PC-9 (cell line): ENCODE measurements at places on chromosomes 16 and 17. TPM values are rescaled to one million over a fixed set of nuclear protein-coding genes. Genes with fewer than 3 reads are reported as not detected.
A peak's percentile ranks its signal among the peaks of the same experiment; 100 is the strongest.

- no peaks in the 10 kb centered on the region for H3K36me3 ChIP-seq
- H3K4me1 ChIP-seq = peaks cover 7% of the 10 kb centered on the region
- DNase-seq = peak; percentile 55
- no peaks in the 10 kb centered on the region for H3K27me3 ChIP-seq
- peak overlapping the region; percentile 20; the same call in 1 of the 2 replicates for H3K27ac ChIP-seq
These were observed 367 bp downstream of the MGRN1 start for GRCh38 chr16:4624827-4625559.

GRCh38 chr16:85522842-85523601 lies 90.1 kb upstream of the GSE1 start:
- H3K27me3 ChIP-seq = no peaks in the 10 kb centered on the region
- peak overlapping the region; percentile 89 for H3K27ac ChIP-seq

DNA sequence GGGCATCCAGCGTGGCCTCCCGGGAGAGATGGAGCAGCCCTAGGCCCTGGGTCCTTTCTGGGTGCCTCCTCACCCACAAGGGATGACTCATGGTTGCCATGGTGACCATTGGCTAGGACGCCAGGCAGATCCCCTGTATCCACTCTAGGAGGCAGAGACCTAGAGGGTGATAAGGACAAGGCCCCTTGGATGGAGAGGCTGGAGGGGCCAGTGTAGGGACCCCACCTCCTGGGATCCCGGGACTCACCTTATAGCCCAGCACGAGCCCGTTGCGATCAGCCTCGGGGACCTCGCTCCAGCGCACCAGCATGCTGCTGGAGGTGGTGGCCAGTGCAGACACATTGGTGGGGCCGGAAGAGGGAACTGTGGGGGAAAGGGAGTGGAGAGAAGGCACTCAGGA lies 82.2 kb upstream of the CDC42EP4 start:
- DNase-seq = no peak
- H3K36me3 ChIP-seq = no peaks in the 10 kb centered on the region
- no peaks in the 10 kb centered on the region for H3K4me1 ChIP-seq
- H3K27ac ChIP-seq = no peak overlapping the region
- no peak overlapping the region for H3K4me3 ChIP-seq

DNA sequence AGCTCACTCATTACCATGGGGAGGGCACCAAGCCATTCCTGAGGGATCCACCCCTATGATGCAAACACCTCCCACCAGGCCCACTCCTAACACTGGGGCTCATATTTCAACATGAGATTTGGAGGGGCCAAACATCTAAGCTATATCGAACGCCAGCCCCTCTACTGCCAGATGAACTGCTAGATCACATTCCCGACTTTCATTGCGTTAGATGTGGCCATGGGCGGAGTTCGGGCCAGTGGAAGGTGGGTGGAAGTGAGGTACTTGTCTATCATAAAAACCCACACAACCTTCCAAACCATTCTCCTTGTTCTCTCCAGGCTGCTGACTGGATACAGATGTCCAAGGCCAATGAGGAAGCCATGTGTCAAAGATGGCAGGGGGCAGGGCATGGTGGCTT lies 27.0 kb upstream of the ANKRD40CL start:
- H3K36me3 ChIP-seq = no peaks in the 10 kb centered on the region
- no peak for DNase-seq
- H3K4me3 ChIP-seq = no peak overlapping the region

LIMD2 gene
- 1.6 and 2.7 TPM in 2 replicates for total RNA-seq

CACNA1H gene
- 0.08 TPM in 1 of 2 replicates, not detected in the other for total RNA-seq

- peaks cover 11% of the 10 kb centered on the region for H3K4me1 ChIP-seq
- peak overlapping the region; percentile 97 for H3K4me3 ChIP-seq
- no peaks in the 10 kb centered on the region for H3K27me3 ChIP-seq
- H3K27ac ChIP-seq = no peak overlapping the region
These were observed 608 bp upstream of the COX10 start for GRCh38 chr17:14068542-14069250.

KRT28 gene
- not detected in 2 replicates for total RNA-seq
